Cerebellar nuclear complex (tissue), 1 donor: ENCODE measurements at places on chromosomes 2 and 18.

- DNase-seq = no peak
Observed at GRCh38 chr2:11850082-11850481, 103.7 kb downstream of the LPIN1 start.

GRCh38 chr2:29589440-29590103 lies 331.8 kb downstream of the ALK start:
- DNase-seq = no peak

GRCh38 chr2:8217468-8218030 lies 464.3 kb upstream of the ID2 start:
- DNase-seq = no peak

- DNase-seq = no peak
Observed at GRCh38 chr2:43018179-43019024, 208.0 kb downstream of the ZFP36L2 start.

- no peak for DNase-seq
Observed at GRCh38 chr2:66982766-66983165, 414.4 kb upstream of the ETAA1 start.

- DNase-seq = no peak
Observed at GRCh38 chr2:233389601-233390125, 35.4 kb downstream of the DGKD start.

DNA sequence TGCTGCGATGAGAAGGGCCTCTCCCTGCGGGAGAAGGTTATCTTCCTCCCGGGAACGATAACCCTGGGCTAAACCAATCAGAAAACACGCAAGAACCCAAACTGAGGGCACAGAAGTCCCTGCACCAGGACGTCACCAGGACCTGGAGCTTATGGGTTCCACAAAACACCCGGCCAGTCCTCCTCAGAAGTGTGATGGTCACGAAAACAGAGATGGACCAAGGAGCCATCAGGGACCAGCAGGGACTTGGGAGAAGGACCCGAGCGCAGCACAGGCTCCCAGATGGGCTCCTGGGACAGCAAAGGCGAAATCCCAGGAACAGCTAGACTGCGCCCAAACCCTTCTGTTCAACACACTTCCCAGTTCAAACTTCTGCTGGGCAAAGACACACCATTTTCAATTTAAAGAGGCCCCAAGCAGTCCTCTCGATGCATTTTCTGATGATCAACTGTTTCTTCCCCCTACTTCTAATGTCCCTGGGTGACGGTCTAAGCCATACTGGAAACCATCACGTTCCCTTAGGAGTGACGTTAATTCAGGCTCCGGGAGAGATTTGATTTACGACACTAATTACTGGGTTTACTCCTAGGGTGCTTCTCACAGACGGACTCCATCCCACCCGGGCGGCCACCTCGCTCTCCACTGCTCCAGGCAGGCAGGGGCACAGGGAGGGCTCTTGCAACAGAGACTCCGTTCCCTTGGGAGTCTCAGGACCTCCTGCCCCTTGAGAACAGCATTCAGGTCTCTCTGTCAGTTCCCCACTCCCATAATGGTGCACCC lies 29.2 kb downstream of the ZNF516 start:
- DNase-seq = no peak

DNA sequence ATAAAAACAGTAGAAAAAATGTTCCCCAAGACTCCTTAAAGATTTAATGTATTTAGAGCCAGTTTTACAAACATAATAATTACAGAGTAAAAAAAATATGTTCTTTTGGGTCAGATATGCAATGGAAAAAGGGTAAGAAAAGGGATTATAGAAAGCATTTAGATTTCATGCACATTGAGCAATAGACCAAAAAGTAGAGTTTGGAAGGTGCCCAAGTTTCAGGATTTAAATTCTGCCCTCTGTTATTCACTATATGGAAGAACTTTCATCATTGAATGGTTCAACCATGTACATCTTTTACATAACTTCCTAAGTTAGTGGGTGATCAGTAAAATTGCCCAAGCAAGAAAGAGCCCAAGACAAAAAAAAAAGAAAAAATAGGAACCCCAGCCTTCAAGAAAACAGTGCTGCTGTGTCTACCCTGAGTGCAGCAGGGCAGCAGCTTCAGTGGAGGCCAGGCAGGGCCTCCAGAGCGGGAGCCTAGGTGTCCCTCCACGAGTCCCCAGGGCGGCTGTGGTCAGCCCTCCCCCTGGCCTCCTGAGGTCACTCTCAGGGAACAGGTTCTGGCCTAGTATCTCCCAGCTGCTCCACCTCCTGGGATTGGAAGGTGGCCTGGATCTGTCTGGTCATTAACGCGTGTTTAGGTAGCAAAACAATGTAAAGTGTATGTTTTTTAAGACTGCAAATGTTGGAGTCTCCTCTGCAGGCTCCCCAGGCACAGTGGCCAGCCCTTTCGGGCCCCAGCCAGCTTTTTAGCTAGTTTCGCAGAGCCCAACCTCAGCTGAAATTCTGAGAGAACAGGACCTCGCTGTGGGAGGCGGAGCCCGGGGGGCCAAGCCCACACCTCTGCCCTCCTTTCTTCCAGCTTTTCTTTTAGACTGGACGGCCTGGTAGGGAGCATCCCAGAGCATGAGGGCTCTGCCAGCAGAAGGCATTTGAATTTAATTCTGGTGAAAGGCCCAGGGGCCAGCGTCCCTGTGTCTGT lies 77.3 kb downstream of the TEX51 start:
- DNase-seq = no peak

- DNase-seq = no peak
Observed at GRCh38 chr2:36530178-36530982, 67.6 kb downstream of the FEZ2 start.

GRCh38 chr2:174636987-174637386 lies 39.4 kb upstream of the WIPF1 start:
- no peak for DNase-seq

DNA sequence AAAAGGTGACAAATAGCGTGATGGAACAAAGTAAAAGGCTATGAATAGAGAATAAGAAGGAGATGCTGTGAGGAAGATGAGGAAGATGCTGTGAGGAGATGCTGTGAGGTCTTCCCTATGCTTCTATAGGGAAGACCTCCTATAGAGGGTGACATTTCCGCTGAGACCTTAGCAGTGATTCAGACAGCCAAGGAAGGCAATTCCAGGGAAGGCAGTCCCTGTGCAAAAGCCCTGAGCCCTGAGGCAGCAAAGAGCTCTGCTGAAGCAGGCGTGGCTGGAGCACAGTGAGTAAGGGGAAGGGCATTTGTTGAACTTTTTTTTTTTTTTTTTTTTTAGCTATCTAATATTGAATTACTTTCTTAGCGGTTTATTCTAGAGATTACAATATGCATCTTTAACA lies 142.7 kb upstream of the FOSL2 start:
- DNase-seq = no peak

DNA sequence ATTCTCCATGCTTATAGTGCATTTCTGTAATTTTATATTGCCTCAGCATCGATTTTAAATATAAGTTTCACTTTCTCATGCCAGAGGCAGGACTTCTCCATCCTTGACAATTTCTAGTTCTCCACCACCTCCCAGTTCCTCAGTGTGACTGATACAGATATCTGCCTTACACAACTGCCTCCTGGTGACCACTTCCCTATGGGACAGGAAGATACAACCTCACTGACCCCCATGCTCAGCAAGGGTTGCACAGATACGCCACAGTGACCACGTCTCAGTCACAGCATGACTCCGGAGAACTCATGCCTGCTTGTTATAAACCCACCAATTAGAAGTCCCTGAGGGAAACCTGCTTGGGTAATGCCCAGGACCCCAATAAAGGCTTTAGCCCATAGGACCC lies 284.0 kb upstream of the MC4R start:
- DNase-seq = no peak

GRCh38 chr18:60372132-60372531 lies 443 bp downstream of the MC4R start:
- DNase-seq = no peak
